ENCODE measurements at places on chromosomes 6 and 20. TPM values are rescaled to one million over a fixed set of nuclear protein-coding genes. Genes with fewer than 3 reads are reported as not detected.

DNA sequence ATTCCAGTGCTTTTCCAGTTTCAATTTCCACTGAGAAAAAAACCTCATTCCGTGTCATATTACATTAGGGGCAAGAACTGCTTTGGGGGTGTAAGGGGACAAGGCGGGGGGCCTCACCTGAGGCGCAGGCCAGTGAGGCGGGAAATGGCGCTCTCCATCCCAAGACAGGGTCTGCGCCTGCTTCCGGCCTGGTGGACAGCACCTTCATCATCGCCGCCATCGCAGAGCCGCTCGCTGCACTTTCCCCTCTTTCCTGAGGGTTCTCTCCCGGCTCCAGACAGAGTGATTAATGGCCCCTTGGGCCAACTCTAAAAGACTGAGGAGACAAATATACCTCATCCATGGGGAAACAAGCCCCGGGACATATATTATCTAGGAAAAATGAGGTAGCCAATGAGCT lies 270.0 kb upstream of the SOX4 start:
- DNase-seq, result no peak

The DEFB128 gene
- not detected for total RNA-seq

DNA sequence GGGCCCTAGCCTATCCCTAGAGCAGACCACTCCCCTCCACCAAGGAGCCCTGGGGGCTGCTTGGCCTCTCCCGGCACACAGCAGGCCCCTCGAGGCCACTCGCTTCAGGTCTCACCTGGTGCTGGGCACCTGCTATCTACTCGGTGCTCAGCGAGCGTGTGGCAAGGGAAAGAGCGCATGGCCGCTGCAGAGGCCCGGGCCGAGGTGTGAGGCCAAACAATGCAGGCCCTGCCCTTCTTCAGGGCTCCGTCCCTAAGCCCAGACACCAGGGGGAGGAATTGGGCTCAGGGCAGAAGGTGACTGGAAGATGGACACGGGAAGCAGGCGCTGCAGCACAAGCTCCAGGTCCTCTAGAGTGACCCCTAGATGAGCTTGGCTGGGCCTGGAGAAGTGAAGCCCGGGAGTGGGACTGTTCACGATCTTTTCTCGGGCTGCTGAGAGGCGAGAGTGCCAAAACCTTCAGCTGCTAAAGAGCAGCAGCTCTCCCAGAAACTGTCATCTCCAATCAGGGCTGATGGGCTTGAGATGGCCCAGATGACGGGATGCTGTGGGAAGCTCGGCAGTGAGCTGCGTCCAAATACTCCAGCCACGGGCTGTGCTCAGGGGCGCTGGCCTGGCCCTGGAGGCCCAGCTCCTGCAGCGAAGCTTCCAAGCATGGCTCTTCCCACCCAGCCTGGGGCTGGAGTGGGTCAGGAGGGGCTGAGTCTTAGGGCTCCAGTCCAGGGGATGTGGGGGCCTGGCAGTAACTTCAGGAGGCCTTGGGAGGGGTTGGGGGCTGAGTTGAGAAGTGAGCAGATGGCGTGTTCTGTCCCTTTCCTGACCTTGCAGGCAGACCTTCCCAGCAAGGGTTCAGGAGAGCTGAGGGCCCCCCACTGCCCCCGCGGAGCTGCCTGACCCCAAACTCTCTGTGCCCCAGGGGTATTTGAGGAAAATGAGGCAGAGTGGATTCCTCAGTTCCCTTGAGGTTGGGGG lies 43.7 kb downstream of the APCDD1L start:
- DNase-seq, result no peak

DNA sequence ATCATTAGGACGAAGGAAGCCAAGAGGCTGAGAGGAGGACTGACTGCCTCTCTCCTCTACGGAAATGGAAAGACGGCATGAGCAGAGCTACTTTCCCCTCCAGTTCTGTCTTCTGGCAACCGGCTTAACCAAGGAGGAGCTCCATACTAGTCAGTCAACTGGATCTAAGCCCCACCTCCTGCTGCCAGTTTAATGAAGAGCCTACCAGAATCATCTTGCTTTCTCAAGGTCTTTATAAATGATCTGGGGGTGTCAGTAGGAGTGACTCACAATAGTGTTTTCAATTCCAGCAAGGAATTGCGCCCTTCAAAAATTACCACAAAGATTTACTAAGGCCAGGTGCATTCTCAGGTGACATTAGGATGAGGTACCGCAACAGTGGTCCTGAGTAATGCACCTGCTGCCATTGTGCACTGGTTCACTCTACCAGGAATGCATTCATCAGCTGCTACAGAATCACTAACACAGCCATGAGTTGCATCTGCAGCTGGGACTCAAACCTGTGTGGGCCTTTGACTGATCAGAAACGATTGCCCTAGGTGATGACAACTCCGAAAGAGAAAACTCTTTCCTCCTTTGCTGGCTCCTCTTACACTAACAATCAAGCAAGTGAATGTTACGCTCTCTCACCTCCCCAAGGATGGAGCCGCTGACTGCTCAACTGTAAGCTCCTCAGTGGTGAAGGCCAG lies 2.8 kb downstream of the UQCC2 start:
- no peak for DNase-seq

The CNBD2 gene
- 3.8 TPM for total RNA-seq

Measured in pulmonary artery endothelial cell (primary cell).